Activated gamma-delta T cell treated with anti-CD3 and anti-CD28 coated beads, Interleukin-2, amount 50 U/mL, for 16 hours (primary cell): ENCODE measurements at places on chromosomes 2 and 18.

DNA sequence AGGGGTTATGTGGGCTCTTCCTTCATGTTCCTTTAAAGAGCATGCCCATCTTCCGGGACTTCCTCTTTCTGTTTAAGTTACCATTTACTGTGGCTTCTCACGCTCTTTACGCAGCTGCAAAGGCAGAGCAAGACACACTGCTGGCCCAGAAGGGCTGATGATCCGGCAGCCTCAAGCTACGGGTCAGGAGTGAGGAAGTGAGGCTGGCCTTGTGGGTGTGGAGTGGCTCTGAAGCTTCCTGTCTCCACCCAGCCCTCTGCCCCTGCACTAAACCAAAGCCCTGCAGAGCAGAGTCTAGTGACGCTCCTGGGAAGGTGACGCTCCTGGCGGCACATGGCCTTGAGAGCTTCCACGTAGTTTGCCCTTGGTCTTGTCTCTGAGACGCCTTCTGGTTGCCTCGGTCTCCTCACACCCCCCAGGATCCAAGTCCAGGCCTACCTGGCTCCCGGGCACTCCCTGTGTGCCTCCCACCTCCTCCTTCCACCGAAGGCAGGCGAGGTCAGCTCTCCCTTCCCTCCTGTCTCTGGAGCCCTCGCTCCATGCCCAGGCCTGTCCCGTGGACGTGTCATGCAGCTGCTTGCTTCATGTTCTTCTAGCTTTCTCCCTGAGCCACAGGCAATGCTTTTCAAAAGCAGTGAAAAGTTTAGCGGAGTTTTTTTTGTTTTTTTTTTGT lies 50.3 kb downstream of the ARL4C start:
- peak; percentile 68 for DNase-seq

GRCh38 chr2:176081376-176081836 lies 2.4 kb downstream of the EVX2 start:
- DNase-seq, result no peak

DNA sequence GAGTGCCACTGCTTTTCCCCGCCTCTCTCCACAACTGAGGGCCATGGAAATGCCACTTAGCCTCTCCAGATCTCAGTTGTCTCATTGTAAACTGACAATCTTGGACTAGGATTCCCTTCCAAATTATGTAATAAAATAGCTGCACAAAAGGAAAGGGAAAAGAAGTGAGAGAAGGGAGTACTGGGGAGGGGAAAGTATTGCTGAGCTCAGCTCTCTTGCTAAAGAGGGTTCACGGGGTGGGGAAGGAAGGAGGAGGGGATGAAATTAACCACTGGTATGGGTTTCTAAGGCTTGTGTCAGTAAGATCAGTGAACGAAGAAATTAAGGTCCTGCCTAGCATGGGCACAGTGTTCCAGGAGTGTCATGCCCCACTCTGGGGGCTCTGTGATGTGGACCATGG lies 417.3 kb downstream of the TGIF1 start:
- no peak for DNase-seq

- no peak for DNase-seq
Observed at GRCh38 chr2:219204425-219205164, 2.0 kb upstream of the ZFAND2B start.

GRCh38 chr2:84840306-84840705 lies 40.6 kb downstream of the TRABD2A start:
- no peak for DNase-seq

GRCh38 chr2:88188748-88189147 lies 18.6 kb downstream of the THNSL2 start:
- no peak for DNase-seq

GRCh38 chr2:151718796-151719195 lies 15.5 kb downstream of the NEB start:
- no peak for DNase-seq

- no peak for DNase-seq
Observed at GRCh38 chr2:74845217-74845751, 11.4 kb downstream of the HK2 start.

DNA sequence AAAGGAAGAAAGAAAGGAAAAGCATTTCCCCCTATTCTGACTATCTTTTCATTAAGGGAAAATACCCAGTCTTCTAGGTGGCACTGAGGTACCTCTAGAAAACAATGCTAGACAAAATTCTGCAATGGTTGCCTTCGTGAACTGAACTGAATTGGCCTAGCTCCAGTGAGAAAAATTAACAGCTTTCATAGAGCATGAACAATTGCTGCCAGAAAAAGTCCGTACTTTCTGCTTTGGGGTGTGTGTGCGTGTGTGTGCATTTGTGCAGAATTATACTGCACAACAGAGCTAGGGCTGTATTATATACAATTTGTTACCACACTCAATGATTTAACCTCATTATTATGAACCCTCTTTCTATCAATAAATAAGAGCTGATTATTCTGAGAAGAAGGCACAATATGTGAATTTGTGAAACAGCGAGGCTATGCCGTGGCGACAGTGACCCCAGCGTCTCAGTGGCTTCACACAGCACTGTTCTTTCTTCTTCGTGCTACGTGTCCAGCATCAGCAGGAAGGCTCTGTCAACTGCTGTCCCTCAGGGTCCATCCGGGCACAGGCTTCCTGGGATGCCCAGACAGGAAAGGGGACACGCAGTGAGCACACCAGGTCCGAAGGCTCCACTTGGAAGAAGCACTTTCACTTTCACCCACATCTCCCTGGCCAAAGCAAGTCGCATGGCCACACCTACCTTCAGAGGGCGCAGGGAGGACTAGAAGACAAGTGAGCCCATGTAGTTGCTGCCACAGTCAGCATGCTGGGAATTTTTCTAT lies 47.5 kb downstream of the PTGR3 start:
- no peak for DNase-seq

- DNase-seq, result no peak
Observed at GRCh38 chr2:219836647-219837177, 209.3 kb downstream of the SLC4A3 start.

DNA sequence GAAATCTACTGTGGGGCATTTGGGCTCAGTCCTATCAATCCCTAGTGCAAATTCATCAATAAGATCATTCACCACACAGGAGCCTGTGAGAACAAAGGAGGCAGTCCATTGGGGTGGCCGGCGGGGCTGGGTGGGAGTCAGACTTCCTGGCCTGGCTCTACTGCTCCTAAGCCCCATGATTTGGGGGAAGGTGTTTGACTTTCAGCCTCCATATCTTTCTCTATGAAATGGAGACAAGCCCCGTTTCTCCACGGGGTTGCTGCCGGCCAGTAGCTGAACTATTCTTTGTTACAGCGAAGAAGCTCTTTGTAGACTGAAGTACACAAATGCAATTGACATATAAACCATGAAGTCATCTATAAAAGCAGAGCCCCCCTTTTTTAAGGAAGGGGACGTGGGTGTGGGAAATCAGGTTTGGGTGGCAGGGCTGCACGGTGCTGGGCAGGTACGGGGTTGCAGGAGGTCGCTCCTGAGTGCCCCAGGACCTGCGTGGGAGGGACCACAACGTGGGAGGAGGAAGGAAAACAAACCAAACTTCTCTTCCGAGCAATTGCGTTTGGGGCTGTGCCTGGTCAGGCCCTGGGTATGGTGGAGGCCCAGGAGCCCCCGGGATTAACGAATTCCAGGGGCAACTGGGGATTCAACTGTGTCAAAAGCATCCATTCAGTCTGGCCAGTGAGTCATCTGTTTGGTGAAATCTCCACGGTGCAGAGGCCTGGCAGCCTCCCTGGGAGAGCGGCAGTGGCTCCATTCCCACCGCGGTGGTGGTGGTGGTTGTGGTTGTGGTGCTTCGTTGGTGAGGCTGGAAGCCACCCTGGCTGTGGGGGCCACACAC lies 18.2 kb downstream of the FBLN7 start:
- no peak for DNase-seq
